ENCODE measurements at places on chromosomes 7 and 10.
A peak's percentile ranks its signal among the peaks of the same experiment; 100 is the strongest.

DNA sequence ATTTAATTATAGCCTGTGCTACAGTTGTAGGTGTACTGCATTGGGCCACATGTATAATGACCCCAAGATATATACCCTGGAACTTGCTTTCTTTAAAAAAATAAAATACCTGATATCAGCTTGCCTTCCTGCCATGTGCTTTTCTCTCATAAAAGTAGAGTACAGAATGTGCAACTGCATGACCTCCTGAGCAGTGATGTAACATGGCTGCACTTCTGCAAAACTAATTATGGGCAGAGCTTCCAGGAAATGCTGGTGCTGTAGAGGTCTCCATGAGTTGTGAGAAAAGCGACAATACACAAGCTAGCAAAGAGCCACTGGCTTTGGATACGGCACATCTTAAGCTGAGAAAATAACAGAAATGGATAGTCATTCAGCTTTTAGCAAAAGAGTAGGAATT lies 6.5 kb upstream of the ERLIN1 start:
- DNase-seq = no peak

- no peak for DNase-seq
Measured at GRCh38 chr10:81963606-81964005, 88.6 kb downstream of the NRG3 start.

- DNase-seq = no peak
Measured at GRCh38 chr7:112777406-112777805, 12.8 kb downstream of the TMEM168 start.

- no peak for DNase-seq
Measured at GRCh38 chr10:95788830-95789229, 32.9 kb downstream of the ENTPD1 start.

- no peak for DNase-seq
Measured at GRCh38 chr7:48839108-48839507, 85.2 kb upstream of the CDC14C start.

GRCh38 chr7:1968397-1969111 lies 264.2 kb downstream of the MAD1L1 start:
- no peak for DNase-seq

GRCh38 chr7:108246227-108246837 lies 116.2 kb upstream of the LAMB4 start:
- no peak for DNase-seq

- DNase-seq = no peak
Measured at GRCh38 chr7:1550005-1550845, 5.8 kb downstream of the TMEM184A start.

GRCh38 chr10:63986536-63986935 lies 465.3 kb downstream of the REEP3 start:
- no peak for DNase-seq

DNA sequence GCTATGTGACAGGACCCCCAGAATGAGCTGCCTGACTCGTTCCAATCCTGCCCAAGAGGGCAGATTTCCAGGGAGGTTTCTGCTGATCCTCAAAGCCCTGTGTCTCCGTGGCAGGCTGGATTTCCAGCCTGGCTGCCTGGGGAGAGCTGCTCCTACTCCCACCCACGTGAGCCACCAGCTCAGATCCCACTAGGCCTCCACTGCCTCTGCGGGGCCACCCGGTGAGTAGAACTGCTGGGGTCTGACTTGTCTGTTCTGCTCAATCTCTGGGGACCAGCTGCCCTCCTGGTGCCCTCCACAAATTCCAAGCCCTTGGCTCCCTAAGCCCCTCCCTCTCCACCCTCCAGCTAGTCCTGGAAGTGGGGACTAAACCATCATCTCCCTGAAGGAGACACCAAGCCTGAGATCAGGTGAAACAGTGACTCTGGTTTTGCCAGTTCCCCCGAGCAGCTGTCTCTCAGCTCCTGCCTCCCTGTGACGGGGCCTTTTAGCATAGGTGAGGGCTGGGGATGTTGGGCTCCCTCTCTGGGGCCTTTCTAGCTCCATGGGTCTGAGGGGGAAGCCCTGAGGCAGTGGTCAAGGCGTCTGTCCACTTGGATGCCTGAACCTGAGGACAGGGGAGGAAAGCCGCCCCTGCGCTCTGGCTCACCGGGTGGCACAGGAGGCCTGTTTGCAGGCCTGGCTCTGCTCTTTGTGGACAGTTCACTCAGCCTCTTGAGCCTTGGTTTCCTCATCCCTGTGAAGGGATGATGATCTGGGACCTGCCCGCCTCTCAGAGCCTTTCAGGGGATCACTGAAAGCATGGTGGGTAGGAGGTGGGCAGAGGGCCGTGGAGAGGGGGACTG lies 5.6 kb downstream of the FAM241B start:
- peak; percentile 40 for DNase-seq

DNA sequence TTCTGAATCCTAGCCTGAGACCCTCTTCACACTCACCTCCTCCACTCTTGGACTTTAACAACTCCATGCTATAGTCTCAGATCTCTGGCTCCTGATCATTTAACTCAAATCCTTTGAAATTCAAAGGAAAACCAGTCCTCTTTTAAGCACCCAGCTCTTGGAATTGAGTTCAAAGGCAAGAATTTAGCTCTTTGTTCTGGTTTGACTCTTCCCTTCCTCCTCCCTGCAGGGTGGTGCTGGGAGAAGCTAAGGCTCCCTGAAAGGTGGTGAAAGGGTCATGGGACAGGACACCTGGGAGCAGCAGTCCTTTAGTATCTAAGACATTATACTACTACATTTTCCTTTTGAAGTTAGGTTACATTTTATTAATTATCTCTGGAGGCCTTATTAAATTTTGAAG lies 259.4 kb downstream of the CCSER2 start:
- peak; percentile 56 for DNase-seq
